Right renal pelvis (tissue), 4 donors: ENCODE measurements at places on chromosomes 2 and 18.
A peak's percentile ranks its signal among the peaks of the same experiment; 100 is the strongest.

GRCh38 chr2:190718652-190719526, 70.0 kb downstream of the NAB1 start:
- DNase-seq, result no peak

GRCh38 chr18:28823506-28824182, 646.7 kb upstream of the CDH2 start:
- DNase-seq, result no peak

DNA sequence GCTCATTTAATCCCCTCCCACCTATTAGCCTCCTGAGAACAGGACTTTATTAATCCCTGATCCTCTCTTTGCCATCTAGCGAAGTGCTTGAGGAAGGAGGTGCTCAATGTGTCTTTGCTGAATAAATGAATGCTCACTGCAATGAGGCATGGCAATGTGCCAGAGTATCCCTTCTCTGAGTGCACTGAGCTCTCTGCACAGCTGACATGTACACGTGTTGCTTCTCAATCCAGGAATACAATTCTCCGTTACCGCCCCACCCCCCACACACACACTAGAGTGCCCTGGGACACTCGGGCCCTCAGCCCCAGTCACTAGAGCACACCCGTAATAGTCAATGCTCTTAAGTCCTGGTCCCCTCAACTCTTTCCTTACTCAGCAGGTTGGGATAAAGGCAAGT, 41.4 kb downstream of the FAM178B start:
- no peak for DNase-seq

- peak; percentile 10 for DNase-seq
Measured at GRCh38 chr2:174158003-174158402, 90.3 kb downstream of the OLA1 start.

GRCh38 chr18:63192885-63193349, 126.7 kb downstream of the BCL2 start:
- DNase-seq, result no peak

DNA sequence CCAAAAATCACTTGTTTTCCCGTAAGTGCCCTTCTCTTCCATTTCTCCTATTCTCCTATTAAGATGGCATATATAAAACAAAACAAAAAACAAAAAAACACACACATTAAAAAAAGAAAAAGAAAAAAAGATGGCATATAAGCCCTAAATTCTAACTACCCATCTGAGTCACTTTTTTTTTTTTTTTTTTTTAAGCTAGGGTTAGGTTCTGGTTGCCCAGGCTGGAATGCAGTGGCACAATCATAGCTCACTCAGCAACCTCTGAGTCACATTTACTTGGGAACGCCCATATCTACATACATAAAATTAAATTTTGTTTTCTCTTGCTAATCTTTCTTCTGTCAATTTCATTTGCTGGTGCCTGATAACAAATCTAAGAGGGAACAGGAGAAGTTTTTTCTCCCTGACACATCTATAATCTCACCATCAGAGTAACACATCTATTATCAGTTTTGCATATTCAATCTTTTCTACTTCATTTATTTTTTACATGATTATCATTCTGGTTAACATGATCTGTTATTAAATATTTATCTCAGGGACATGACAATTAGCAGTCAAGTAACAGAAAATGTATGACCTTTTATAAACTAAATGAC, 52.1 kb downstream of the EEF1B2 start:
- no peak for DNase-seq

- no peak for DNase-seq
Measured at GRCh38 chr18:30254331-30254730, 788.2 kb downstream of the DSC3 start.

DNA sequence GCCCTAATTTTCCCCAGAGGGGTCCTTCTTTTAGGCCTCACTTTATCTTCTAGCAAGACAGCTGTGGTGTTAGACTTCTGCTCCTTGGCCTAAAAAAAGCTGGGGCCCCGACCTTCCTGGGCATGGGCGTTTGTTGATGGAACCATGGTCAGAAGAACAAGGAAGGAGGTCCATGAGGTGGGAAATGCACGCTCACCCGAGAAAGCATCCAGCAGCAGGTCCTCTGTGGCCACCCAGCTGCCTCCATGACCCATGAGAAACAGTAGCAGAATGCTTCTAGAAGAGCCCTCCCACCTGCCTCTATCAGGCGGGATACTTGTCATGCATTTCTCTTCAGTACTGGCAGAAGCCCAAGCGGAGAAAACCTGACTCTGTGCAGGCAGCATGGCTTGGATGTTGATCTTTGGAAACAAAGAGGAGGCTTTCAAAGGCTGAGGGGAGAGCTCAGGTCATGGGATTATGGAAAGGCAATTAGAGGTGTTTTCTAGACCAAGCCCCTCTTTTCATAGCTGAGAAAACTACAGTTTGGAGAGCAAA, 249.1 kb downstream of the FAM210A start:
- no peak for DNase-seq

DNA sequence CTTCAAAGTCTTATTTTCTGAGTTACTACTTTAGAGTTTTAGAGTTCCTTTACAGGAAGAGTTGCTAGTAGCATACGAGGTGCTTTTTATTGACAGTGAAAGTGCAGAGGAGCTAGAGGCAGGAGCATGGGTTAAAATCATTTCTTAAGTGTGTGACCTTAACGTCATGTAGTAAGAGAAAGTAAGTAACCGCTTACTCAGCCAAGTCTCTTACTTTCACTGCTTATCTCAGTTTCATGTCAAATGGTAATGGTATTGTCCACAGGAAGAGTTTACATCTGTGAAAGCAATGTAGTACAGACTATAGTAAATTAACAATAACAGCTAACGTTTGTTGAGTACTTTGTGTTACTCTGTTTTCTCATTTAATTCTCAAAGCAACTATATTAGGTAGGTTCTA, 12.6 kb downstream of the NDUFAF7 start:
- DNase-seq, result no peak

GRCh38 chr2:236177604-236177966, 9.4 kb upstream of the GBX2 start:
- DNase-seq, result no peak

GRCh38 chr2:9266711-9267110, 60.1 kb downstream of the ASAP2 start:
- no peak for DNase-seq

DNA sequence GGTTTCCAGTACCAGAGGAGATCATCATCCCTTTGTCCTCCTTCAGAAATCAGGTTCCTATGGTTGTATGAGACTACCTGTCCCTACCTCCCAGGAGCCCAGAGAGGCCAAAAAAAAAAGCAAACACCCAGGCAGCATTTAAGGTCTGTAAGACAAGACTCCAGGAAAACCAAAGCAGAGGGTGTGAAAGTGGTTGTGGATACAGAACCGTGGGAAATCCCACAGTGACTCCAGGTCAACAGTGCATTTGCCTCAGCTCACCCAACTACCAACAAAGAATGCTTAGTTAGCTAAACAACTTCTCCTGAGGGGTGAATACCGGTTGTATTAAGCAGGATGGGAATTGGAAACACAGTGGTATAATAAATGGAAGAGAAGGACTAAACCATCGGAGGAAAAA, 83.6 kb downstream of the LBH start:
- DNase-seq, result no peak

GRCh38 chr2:160407393-160408172, 86.0 kb downstream of the RBMS1 start:
- DNase-seq, result no peak
